ENCODE measurements at places on chromosomes 7 and 10.

- DNase-seq: no peak
Observed at GRCh38 chr7:130359276-130359857, 14.8 kb downstream of the CPA5 start.

DNA sequence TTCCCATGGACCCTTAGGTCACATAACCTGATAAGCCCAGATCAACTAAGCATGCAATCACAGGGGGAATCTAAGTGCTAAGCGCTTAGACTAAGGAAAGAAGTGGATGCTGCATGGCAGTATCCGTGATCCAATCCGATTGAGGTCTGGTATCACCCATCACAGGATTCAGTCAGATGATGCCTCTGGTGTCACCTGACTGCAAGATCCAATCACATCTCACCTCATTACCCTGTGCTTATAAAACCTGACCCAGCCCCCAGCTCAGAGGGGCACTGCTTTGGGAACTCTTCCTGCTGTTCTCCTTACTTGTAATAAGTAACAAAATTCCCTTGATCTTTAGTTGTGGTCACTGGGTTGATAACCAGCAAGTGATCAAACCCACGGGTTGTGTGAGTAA is 84.7 kb upstream of the TMEM168 start:
- no peak for DNase-seq

DNA sequence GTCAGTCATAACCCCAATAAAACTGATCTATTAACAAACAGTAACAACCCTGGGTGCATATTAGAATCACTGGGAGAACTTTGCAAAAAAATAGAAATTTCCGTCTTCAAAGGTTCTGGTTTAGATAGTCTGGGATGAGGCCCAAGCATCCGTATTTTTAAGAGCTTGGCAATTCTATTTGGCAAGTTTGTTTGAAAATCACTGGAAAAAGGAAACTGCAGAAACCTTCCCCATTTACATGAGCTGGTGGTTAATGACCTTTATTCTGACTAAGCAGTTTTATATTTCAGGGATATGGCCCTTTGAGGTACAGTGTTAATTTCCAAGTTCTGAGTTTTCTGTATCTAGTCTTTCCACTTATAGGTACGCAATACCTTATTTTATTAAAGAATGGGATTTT is 115.8 kb upstream of the PRR15 start:
- DNase-seq: no peak

GRCh38 chr10:19453967-19454366 is 362.3 kb upstream of the PLXDC2 start:
- no peak for DNase-seq

DNA sequence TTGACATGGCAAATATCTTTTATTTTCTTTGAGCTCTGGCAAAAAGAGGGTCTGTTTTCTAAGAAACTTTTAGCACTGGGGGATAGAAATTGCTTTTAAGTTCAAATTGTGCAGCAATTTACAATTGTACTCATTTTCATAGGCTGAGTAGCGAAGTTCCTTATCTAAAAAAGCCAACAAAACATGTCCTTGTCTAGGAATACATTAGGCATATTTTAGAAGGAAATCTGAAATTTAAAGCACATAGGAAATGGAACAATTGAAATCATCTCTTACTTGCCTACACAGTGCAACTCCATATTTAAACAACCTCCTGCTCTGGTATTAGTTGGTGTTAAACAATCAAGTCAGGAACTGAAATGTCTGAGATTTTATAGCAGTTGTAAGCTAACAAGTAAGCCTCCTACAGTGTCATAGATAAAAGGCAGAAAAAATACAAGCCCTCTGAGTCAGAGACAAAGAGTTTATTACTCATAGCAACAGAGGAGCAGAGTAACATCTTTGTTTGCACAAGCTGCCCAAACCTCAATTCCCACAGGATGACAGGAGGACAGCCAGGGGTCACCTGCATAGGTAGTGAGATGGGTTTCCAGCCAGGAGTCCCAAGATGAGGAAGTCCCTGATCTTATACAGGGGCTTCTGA is 280.2 kb upstream of the HGF start:
- DNase-seq: peak; percentile 86
